GDM1 (cell line): ENCODE measurements at places on chromosomes 16 and 17.
A peak's percentile ranks its signal among the peaks of the same experiment; 100 is the strongest.

GRCh38 chr17:82065193-82065637 lies 389 bp downstream of the DUS1L start:
- DNase-seq = no peak

DNA sequence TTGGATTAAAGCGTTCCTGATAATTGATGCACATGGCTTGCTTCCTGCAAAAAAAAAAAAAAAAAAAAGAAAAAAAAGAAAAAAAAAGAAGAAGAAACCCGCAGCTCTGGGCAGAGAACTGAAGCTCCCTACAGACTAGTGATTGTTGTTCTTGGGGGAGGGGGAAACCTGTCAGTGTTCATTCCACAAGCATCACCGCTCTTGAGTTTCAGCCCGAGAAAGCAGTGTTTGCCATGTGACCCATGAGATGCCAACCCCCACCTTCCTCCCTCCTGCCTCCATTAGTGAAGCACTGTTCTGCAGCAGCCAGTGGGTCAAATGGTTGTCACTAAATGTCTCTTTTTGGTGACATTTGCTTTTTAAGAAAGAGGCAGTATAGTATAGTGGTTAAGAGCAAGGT lies 1.7 kb downstream of the USP43 start:
- no peak for DNase-seq

- DNase-seq = no peak
Observed at GRCh38 chr16:19696328-19696727, 21.7 kb downstream of the KNOP1 start.

GRCh38 chr17:16882243-16882925 lies 89.5 kb downstream of the TNFRSF13B start:
- no peak for DNase-seq

- DNase-seq = no peak
Observed at GRCh38 chr16:71769222-71769621, 39.4 kb downstream of the AP1G1 start.

DNA sequence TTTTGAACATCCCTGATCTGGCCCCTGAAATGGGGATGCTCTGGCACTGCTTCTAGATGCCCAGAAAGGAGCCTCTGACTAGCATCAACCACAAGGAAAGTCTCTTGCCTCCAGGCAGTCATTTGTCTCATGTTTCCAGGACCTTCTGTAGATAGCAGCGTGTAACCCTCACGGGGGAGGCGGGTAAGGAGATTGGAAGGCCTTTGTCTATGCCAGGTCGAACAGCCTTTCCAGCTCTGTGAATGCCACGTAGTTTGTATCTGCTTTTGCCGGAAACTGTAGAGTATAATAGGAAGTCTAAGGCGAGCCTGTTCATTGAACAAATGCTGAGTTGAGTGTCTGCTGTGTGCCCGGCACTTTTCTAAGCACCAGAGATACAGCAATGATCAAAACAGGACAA lies 43.9 kb upstream of the AQP8 start:
- no peak for DNase-seq

- DNase-seq = no peak
Observed at GRCh38 chr16:73965591-73965990, 331.0 kb upstream of the PSMD7 start.

- no peak for DNase-seq
Observed at GRCh38 chr17:2214047-2214928, 89.3 kb downstream of the SMG6 start.

- no peak for DNase-seq
Observed at GRCh38 chr17:58985971-58986370, 120.7 kb downstream of the TRIM37 start.

GRCh38 chr17:74963656-74964055 lies 8.9 kb downstream of the HID1 start:
- DNase-seq = no peak

DNA sequence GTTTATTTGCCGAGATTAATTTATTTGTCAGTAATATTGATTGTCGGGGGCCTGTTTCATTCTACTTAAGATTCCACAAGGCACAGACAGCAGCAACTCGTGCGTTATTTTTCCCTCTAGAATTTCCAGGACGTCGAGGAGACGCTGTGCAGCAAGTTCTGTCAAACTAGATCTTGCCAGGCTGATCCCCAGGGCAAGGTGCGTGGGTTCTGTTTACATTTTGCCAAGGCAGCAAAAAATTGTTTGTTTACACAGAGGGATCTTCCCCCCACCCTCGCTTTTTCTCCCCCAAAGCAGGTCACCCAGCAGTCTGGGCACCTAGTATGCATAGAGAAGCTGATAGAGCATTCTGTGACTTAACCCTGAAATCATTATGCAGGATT lies 111.4 kb downstream of the IRX3 start:
- DNase-seq = no peak

GRCh38 chr17:36611345-36612072 lies 10.1 kb downstream of the MRM1 start:
- no peak for DNase-seq

DNA sequence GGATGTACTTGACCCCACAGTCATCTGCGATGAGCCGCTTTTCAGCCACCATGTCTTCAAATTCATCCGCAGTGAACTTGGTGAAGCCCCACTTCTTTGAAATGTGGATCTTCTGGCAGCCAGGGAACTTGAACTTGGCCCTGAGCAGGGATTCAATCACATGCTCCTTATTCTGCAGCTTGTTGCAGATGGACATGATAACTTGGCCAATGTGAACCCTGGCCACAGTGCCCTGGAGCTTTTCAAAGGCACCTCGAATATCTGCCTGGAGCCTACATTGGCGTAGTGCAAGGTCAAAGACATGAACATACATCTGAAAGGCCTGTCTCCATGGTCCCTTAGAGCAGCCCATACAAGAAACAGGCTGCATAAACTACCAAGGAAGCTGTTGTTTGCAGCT lies 1.8 kb upstream of the TENT4B start:
- DNase-seq = no peak

GRCh38 chr16:26317885-26318284 lies 626.1 kb downstream of the HS3ST4 start:
- no peak for DNase-seq

DNA sequence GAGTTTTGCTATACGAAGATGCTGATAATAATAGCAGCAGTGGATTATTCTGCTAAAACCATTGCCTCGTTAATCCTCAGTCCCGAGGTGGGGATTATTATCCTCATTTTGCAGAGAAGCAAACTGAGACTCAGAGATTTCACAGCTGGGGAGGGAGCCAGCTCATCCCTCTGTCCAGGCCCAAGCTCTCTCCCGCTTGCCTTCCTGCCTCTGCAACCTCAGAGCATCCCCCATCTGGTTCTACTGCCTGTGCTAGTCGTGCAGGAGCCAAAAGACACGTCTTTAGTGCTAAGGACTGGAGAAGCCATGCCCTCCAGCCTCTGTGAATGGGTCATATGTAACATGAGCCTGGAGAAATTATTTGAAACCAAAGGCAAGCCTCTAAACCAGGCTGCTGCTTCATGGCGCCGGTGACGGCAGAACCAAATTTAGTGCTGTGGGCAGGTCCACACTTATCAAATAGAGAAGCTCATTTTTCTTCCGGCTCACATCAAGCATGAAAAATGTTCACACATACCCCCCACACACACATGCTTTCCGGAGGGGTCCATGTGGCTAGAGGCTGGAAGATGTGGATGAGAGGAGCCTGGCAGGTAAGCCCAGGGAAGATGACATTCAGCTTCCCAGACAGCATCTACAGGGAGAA lies 13.5 kb downstream of the MAPT start:
- DNase-seq = no peak

DNA sequence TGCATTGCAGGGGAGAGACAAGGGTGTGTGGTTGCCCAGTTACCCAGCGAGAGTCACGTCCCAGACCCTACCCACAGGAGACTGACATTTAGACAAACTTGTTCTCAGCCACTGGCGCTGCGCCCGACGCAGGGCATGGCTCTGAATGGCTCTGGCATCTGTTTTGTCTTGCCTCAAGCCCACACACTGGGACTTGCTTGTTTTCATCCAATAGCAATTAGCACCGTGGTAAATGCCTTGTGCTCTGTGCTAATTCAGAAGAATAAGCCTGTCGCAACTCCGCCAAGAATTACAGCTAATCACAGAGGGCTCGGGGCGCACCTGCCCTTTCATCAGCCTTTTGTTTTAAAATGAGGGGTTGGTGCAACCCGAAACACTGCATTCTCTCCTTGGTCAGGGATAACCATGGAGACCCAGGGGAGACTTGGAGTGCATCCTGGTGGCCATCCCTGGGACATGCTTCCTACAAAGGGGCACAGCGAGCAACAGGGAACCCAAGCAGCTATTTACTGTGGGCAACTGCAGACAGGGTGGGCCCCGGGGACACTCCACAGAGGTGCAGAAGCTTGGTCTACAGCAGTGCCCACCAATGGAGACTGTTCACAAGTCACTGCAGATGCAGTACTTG lies 220.6 kb upstream of the ZFHX3 start:
- DNase-seq = no peak

GRCh38 chr16:48681520-48681919 lies 71.5 kb upstream of the N4BP1 start:
- DNase-seq = no peak

DNA sequence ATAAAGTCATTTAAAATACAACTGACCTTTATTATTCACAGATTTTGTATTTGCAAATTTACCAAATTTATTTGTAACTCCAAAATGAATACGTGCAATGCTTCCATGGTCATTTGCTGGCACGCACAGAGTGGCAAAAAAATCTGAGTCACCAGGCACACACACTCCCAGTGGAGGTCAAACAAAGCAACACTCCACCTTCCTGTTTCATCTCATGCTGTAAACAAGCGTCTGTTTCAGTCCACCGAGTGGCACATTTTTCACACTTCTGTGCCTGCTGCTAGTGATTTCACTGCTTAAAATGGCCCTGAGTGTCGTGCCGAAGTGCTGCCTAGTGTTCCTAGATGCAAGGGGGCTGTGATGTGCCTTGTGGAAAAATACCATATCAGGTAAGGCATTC lies 17.8 kb upstream of the ITGAE start:
- no peak for DNase-seq

- no peak for DNase-seq
Observed at GRCh38 chr16:85464383-85465305, 148.5 kb upstream of the GSE1 start.

DNA sequence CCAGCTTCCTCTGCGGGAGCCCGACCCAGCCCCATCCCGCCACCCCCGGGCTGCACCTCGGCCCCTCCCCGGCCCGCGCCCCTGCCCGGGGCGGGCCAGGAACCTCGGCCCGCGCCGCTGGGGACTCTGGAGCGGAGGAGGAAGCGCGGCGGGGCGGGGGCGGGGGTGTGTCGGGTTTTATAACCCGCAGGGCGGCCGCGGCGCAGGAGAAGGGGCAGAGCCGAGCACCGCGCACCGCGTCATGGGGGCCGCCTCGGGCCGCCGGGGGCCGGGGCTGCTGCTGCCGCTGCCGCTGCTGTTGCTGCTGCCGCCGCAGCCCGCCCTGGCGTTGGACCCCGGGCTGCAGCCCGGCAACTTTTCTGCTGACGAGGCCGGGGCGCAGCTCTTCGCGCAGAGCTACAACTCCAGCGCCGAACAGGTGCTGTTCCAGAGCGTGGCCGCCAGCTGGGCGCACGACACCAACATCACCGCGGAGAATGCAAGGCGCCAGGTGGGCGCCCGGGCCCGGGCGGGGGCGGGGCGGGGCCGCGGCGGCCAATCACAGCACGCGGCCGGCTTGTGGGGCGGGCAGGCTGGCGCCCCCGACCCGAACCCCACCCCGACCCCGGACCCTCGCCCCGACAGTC lies at the start of gene ACE:
ACE (plus strand) TSS at position 208 of the 626 bp plus-strand sequence; CDS start at position 242, 34 bp downstream.
- DNase-seq = no peak

DNA sequence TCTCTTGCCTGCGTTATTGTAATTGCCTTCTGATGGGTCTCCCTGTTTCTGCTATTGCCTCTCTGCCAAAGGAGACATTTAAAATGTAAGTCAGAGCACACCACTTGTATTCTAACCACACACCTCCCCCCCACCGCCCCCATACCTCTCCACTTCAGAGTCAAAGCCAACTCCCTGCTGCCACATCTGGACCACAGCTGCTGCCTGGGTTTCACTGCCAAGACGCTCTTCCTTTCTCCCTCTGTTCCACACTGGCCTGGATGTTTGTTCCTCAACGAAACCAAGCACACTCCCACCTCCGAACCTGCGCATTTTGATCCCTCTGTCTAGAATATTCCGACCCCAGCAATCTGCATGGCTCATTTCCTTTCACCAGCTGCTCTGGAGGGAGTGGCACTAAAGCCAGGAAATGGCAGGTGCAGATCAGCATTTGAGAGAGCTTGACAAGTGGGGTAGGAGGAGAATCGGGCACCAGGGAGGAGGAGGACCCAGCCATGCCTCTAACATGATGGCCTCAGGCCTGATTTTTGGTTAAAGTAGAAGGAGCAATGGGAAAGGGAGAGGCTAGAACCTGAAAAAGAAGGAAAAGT lies 92.4 kb upstream of the HS3ST2 start:
- DNase-seq = no peak

GRCh38 chr17:42843358-42843934 lies 934 bp upstream of the AOC2 start:
- peak; percentile 40 for DNase-seq

GRCh38 chr17:56918916-56919315 lies 5.1 kb upstream of the TRIM25 start:
- no peak for DNase-seq

- no peak for DNase-seq
Observed at GRCh38 chr16:17130733-17131132, 340.0 kb downstream of the XYLT1 start.

GRCh38 chr17:17403065-17403464 lies 73.7 kb upstream of the MED9 start:
- DNase-seq = no peak

GRCh38 chr16:2592786-2593185 lies 55.0 kb downstream of the PDPK1 start:
- DNase-seq = no peak

- no peak for DNase-seq
Observed at GRCh38 chr17:55038291-55038690, 69.7 kb downstream of the STXBP4 start.

DNA sequence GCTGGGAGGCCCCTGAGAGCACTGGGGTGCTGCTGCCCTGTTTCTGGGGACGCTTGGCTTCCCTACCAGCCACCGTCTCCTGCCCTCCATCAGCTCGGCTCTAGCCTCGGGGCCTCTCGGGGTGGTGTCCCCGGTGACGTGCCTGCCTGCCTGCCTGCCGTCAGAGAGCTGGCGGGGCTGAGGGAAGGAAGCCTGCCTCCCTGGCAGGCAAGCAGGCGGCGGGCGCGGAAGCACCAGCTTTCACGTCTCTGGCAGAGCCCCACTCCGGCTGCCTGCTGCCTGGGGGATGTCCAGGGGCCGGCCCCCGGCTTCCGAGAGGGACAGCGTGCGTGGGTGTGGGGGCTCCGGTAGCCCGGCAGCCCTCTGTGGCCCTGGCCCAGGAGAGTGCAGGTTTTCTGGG lies 9.3 kb downstream of the CENPX start:
- DNase-seq = no peak

GRCh38 chr17:8420041-8420934 lies 15.4 kb upstream of the NDEL1 start:
- DNase-seq = no peak
